ENCODE measurements at places on chromosomes 5 and 9.

DNA sequence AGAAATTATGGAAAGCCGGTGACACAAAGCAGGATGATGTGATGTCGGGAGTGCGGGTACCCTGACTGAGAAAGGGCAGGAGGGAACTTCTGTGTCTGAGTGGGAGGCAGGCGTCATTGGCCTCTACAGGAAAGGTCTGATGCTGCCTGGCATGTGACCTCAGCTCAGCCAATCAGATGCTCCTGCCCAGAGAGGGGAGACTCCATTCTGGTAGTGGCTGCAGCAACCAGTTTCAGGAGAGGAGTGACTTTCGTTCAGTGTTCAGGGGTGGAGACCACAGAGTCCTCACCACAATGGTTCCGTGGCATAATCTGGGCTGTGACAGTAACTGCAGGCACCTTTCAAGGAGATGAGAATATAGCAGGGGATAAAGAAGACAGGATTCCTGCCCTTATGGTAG lies 6.7 kb upstream of the SFXN1 start:
- no peak for DNase-seq

GRCh38 chr5:110335361-110336066 lies 391.0 kb downstream of the TMEM232 start:
- DNase-seq: no peak

GRCh38 chr5:173093606-173094005 lies 37.5 kb downstream of the CREBRF start:
- DNase-seq: no peak

DNA sequence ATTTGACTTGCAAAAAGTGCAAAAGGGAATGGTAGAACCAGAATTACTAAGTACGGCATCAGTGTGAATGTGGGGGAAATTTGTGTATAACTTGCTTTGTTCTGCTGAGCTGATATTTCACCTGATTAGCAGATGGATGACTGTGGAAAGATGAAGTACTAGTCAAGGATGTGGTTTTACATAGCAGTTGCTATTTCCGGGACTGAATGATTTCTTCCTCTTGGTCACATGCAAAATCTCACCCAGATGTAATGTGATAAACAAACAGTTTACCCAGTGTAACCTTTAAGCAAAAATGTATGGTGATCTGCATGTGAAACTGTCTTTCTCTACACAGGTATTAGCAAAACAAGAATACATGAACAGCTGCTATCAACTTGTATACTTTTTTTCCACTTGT lies 46.1 kb downstream of the DCP2 start:
- no peak for DNase-seq

- no peak for DNase-seq
These were observed 66.2 kb upstream of the ZNF462 start for GRCh38 chr9:106796771-106797170.

DNA sequence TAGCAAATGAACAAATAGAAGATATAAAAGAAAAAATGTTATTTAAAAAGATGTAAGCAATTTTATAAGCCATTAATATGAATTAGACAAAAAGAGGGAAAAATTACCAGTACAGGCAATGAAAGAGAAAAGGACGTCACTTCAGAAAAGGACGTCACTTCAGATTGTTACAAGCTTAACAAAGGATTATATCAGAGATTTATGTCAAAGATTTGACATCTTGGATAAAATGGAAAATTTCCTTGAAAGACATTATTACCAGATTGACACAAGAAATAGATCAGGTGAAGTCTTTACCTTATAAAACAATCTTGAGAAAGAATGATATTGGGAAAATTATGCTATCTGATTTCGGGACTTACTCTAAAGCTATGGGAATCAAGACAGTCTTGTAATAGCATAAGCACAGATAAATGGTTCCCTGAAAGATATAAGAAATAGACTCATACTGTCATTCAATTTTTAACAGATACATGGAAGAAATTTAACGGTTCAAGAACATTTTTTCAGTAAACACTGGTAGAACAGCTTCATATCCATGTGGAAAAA lies 625.4 kb upstream of the EDIL3 start:
- DNase-seq: no peak

All from stimulated activated CD4-positive, alpha-beta T cell treated with anti-CD3 and anti-CD28 coated beads, Interleukin-1b, Interleukin-23, amount 100 ng/mL, for 4 hours (primary cell).